ENCODE measurements at places on chromosomes 3 and 15.

DNA sequence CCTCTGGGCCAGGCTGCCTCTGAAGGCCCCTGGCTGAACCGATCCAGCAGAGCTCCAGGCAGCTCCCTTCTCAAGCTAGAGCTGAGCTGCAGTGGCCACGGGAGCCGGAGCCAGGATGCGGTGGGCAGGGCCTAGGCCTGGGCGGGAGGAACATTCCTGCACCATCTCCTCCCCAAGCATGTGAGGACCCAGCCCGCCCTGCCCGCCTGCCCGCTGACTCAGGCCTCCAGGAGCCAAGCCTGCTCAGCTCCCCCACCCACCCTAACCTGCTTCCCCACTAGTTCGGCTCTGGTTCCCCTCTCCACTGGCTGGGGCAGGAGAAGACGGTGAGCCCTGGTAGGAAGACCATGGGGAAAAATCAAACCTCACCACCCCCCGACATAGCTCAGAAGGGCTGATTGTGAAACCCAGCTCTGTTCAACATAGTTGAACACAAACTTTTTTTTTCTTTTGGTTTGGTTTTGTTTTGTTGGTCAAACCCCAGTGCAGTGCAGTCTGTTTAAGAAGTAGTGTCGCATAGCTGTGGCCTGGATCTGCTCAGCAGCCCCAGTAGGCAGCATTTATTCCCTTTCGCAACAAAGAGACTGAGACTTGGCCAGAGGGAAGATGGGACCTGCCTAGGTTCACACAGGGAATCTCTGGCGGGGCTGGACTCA lies 13.5 kb downstream of the SNX33 start:
- DNase-seq, result no peak

GRCh38 chr15:87777054-87777561 lies 479.4 kb downstream of the NTRK3 start:
- DNase-seq, result no peak

- DNase-seq, result no peak
These were observed 180.5 kb downstream of the APBA2 start for GRCh38 chr15:29066310-29066709.

DNA sequence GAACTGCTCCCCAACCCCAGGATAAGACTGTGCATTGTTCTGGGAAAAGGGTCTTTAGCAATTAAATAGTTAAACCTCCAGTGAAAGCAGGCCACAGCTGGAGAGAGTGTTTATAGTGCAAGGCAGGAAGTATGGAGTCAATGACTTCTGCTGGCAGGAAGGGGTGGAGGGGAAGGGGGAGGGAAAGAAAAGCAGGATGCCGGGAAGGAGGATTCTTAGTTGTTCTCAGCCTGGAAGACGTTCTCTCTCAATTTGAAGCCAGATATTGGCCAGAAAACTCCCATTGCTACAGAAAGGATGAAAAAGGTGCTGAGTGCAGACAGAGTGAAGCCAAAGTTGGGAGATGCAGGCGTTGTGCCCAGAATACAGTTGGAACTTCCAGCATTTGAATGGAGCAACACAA lies 35.7 kb upstream of the ACTL6A start:
- no peak for DNase-seq

DNA sequence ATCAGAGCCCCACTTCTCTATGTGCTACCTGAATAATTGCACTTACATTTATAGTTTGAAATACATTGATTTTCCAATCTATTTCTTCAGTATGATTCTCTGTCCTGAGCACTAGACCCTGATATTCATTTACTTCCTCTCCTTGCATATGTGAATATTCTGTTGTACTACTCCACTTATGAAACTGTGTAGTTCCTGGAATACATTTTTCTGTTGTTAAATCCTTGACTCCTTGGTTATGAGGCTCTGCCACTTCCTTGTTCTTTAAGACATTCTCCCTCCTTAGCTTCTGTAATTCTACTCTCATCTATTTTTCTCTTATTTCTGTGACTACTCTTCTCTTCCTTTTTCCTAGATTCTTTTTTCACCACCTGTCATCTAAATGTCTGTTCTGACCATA lies 12.9 kb upstream of the MGA start:
- DNase-seq, result no peak

All from activated CD4-positive, alpha-beta T cell treated with anti-CD3 and anti-CD28 coated beads, Interleukin-10, Interleukin-2, amounts not matched to agents 100 ng/mL and 50 ng/mL, durations not matched to agents 16 hours and 8 hours (primary cell).